ENCODE measurements at places on chromosomes 2 and 18. TPM values are rescaled to one million over a fixed set of nuclear protein-coding genes. Genes with fewer than 3 reads are reported as not detected.

DSEL gene
- total RNA-seq: 157 TPM

GATA6 gene
- 10.0 TPM for total RNA-seq

RFTN2 gene
- total RNA-seq: 10.2 TPM

MYO1B gene
- total RNA-seq: 151 TPM

CPS1 gene
- total RNA-seq: 25.7 TPM

GPR45 gene
- not detected for total RNA-seq

DNA sequence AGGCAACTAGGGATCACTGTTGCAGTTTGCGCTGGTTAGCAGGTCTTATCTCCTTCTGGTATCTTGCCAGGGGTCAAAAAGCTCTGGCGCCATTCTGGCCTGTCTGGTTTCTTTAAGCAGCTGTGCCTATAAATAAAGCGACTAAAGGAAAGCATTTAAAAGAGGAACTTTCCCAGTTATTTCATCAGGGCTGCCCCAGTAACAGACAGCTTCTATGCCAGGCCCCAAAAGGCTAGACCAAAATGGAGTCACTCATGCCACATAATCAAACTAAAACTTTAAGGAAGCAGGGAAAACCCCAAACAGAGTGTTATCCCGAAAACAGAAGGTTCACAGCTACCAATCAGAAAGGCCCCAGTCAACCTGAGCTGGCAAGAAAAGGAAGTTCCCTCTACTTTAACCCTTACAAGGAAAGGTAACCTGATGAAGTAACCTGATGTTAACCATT is 41.2 kb upstream of the HNRNPA3 start:
- DNase-seq: peak; percentile 36

DNA sequence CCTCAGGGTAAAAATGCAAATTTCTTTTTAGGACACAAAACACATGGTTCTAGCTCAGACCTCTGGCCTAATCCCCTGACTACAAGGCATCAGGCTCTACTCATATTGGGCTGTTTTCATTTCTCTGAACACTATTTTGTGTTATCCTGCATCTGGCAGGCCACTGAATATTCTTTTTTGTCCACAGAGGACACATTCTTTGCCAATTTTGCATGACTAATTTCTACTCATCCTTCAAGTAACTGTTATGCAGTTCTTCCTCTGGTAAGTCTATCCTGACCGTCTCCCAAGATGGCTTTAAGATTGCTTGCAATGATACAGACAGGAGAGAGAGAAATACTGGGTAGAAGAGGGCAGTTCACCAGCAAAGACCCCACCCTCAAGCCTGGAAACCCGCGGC is 107.6 kb upstream of the RGPD4 start:
- no peak for DNase-seq

- DNase-seq: no peak
These were observed 654 bp downstream of the PIK3C3 start for GRCh38 chr18:41955688-41956087.

- no peak for DNase-seq
These were observed 25.6 kb upstream of the TOGARAM2 start for GRCh38 chr2:28955467-28955866.

- DNase-seq: no peak
These were observed 383.2 kb upstream of the SLC14A2 start for GRCh38 chr18:45232061-45232460.

Data from fibroblast of lung (primary cell).